ENCODE measurements at places on chromosomes 2 and 18.
A peak's percentile ranks its signal among the peaks of the same experiment; 100 is the strongest.

DNA sequence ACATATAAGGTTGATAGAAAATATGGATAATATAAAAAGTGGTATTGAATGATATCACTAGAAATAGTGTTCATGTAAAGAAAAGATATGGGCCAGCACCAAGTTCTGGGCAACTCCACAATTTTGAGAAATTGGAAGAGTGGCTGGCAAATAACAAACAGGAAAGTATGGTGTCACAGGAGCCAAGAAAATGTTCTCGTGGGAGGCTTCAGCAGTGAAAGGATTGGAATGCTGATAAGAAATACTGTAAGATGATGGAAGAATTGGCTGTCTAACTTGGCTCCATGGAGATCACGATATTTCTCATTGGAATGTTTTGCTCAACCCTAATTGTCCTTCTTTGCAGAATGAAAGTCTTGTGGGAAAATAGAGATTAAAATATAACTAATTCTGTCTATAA is 856.8 kb downstream of the DPP10 start:
- no peak for DNase-seq

DNA sequence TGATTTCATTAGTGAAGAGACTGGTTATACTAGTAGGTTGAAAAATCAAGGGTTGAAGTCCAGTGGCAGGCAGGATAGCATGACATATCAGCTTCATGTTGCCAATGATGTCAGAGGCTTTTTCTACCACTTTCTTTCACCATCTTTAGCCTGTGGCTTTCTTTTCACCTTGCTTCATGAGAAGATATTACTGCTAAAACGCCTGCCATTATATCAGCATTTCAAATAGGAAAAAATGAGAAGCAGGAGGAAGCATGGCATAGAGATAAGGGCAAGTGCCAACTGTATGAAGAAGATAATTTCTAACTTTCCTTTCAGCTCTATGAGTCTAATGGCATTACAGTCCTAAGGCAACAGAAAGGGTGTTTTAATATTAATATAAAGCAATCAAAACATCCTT is 270.2 kb upstream of the SYT4 start:
- DNase-seq: no peak

DNA sequence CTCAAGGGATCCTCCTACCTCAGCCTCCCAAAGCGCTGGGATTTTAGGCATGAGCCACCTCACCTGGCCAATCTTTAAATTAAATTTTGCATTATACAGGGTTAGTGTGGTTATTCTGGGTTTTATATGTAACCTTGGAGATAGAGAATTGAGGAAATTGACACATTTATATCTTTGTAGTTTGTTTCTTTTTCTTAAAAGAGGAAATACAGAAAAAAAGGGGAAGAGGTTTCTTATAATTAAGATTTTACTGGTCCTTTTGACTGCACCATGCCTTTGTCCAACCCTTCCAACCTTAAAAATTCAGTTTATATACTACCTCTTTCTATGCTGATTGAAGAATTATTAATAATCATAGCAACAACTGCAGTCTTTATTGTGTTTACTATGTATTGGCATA is 210.1 kb upstream of the STON1 start:
- no peak for DNase-seq

GRCh38 chr2:40488927-40489677 is 37.2 kb upstream of the SLC8A1 start:
- DNase-seq: no peak

- no peak for DNase-seq
Observed at GRCh38 chr2:44498551-44498950, 136.8 kb downstream of the CAMKMT start.

DNA sequence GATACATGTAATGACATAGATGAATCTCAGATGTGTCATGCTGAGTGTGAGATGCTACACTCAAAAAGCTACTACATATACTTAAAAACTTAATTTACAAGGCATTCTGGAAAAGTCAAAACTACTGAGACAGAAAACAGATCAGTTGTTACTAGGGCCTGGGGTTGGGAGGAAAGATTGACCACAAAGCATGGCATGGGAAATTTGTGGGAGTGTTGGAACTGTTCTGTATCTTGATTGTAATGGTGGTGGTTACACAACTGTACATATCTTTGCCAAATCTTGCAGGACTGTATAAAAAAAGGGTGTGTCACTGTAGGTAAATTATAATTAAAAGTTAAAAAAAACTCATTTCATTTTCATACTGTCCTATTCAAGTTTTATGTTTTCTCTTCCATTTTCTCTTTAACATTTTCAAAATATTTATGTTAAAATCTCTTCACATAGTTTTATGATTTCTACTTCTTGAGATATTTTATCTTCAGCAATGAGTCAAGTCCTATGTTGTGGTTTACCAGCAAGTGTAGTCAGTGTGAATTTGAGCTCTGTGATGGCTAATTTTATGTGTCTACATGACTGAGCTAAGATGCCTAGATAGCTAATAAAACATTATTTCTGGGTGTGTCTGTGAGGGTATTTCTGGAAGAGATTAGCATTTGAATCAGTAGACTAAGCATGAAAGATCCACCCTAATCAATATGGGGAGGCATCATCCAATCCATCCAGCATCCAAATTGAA is 58.6 kb upstream of the VRK2 start:
- DNase-seq: no peak

- DNase-seq: peak; percentile 82
Observed at GRCh38 chr2:96868555-96869280, 1.2 kb downstream of the SEMA4C start.

Measured in SHP77 (cell line).